Stimulated activated CD4-positive, alpha-beta T cell treated with anti-CD3 and anti-CD28 coated beads, Interleukin-1b, Interleukin-23, amount 100 ng/mL, for 24 hours (primary cell): ENCODE measurements at places on chromosomes 6 and 20.

DNA sequence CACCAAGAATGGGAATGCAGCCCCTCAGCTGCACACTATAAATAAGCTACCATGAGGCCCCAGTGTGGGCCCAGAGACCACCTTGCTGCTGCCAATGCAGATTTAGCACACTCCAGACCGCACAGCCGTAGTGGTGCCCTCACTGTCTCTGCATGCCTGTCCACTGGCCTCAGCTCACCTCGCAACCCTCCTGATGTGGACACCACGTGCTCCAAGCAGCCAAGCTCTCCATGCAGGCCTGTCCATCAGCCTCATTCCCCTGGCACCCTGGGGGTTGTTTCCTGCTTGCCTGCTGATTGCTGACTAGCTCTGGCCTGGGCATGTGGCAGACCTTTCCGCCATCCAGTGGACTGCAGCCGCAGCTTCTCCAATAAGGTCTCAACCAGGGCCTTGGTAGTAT is 36.2 kb downstream of the ZBTB9 start:
- no peak for DNase-seq

DNA sequence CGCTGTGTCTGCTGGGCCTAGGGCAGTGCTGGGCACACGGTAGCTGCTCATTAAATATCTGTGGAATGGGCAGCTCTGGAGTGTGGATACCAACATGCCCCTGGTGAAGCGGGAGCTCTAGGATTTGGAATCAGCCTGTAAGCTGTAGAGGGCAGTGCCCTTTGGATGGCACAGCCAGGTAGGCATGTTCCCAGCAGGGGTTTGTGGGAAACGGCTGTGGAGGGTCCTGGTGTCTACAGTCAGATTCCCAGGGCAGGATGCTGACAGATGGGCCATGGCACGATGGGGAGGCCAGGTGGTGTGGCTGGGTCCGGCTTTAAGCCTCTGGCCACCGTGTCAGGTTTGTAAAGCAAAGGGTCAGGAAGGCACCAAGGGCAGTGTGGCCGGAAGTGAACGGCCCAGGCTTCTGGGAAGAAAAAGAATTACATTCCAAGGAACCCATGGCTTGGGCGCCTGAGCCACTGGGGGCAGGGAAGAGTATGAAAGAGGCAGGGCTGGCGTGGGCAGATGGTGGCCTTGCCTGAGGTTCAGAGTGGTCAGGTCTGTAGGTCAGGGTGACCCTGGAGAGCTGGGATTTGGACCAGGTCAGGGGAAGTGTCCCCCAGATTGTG is 44.8 kb downstream of the UBE2V1 start:
- DNase-seq: no peak

- no peak for DNase-seq
Observed at GRCh38 chr6:152695372-152696045, 2.2 kb upstream of the MYCT1 start.

- no peak for DNase-seq
Observed at GRCh38 chr20:40966103-40966502, 62.5 kb upstream of the TOP1 start.

DNA sequence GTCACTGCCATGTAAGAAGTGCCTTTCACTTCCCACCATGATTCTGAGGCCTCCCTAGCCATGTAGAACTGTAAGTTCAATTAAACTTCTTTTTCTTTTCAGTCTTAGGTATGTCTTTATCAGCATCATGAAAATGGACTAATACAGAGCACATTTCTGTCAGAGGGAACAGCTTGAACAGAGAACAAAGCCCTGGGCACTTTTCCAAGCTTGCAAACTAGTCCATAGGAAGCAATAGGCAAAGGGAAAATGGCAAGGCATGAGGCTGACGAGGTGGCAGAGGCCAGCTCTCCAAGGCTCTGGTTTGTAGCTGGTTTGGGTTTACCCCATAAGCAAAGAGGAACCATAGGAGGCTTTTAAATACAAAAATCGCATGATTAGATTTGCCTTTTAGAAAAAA is 185.1 kb upstream of the HDDC2 start:
- no peak for DNase-seq

DNA sequence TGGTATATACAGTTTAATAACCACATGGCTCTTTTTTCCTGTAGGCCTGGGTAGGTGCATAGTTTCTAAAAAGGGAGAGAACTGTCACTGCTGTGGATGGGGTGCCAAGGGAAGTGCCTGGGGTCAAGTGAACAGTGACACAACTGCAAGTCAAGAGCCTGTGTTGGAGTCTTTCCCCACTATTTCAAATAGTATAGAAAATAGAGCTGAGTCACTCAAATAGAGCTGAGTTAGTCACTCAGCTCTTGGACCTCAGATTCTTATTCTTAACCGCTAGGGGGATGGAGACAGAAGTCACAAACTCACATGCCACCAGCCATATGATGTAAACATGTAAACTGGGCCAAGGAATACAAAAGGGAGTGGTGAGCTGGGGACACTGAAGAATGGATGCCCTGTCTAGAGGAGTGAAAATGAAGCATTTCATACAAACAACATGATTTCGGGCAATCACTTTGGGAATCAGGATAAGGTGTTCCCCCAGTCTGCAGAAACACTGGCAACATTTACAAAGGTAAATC is 2.1 kb downstream of the NQO2 start:
- no peak for DNase-seq

- DNase-seq: peak; percentile 54
Observed at GRCh38 chr6:104682722-104683643, 176.7 kb downstream of the HACE1 start.
